ENCODE measurements at places on chromosomes 1 and 21.

GRCh38 chr1:230917284-230918135 is 49.2 kb upstream of the C1orf198 start:
- peak; percentile 59 for DNase-seq

DNA sequence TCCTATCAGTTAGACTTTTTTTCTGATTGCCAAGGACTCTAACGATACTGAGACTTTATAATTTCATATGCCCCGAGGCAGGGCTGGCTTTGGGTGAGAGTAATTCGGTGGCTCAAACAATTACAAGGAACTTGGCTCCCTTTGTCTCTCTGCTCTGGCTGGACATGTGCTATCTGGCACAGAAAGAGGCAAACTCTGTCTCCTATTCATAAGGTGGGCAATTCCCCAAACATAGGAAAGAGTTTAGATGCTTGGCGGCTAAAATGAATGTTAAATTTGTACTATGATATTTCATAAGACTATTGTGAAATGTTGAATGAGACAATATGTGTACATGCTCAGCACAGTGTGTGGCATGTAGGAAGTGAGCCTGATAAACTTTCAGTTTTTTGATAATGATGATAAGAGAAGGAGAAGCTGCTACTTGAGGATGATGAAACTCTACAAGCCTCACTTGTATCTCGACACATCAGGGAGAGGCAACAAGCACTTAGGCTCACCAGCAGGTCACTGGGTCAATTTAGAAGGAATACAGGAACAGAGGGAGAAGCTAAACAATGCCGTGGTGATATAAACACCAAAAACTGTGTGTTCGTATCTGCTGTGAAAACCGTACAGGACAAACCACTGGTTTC is 12.6 kb upstream of the NTPCR start:
- DNase-seq: no peak

- no peak for DNase-seq
These were observed 489.3 kb upstream of the RUNX1 start for GRCh38 chr21:35538386-35538785.

DNA sequence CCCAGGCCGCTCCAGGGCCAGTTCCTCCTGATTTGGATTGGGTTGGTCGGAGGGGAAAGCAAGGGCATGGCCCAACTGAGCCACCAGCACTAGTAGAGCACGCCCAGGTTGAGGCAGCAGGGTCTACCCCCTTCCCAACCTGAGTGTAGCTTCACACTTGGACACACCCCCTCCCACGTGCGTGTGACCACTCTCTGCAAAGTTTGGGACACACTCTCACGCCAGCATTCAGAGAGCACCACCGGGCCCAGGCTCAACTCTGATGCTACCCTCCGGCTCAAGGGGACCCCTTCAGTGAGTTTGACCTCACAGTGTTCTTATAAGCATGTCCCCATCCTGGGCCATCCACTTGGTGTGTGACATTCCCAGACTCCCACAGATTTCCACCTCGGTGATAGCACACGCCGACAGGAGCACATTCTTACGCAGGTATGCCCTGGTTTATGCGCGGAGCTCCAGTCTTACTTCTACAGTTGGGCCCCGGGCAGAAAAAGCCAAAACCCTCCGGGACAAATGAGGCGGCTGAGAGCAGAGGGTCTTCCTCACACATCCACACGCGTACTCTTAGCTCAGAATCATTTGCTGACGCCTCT is 3.0 kb upstream of the DMRTA2 start:
- DNase-seq: no peak

DNA sequence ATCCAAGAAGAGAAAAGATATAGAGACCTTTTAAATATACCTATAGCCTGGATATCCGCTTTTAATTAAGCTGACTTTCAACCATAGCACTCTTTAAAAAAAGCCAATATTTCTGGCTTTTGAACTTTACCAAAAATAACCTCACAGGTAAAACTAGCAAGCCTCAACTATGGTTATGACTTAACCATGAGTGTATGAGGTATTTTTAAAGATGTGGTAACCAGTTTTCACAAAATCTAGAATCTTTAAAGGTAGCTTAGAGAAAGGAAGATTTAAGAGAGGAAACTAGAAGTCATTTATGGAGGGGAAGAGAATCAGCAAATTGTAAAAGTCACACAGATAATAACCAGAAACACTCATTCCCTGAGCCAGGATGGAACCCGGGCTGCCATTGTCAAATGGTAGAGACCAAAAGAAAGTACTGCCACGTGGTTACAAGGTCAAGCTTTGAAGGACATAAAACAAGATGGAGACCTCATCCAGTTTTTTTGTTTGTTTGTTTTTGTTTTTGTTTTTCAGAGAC is 288.4 kb upstream of the RGS18 start:
- DNase-seq: no peak

DNA sequence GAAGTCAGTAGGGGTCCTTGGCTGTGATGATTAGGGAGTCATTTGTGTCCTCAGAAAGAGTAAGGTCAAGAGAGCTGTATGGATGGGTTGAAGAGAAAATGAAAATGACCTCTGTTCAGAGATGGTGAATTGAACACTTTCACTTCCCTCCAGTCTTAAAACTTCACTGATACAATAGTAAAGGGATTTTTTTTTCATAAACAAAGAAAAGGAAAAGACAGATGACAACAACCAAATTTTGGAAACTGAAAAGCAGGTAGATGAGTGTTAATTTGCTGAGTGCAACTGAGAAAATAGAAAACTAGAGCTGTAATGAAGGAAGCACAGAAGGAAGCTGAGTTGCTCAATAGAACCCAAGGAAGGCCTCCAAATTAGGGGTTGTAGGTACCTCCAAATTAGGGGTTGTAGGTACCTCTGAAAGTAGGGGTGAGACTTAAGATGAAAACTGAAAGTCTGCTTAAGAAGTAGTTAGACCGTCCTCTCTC is 14.8 kb upstream of the S1PR1 start:
- DNase-seq: no peak

GRCh38 chr21:38794978-38795377 is 10.8 kb upstream of the ETS2 start:
- DNase-seq: no peak

- DNase-seq: no peak
These were observed 73.8 kb downstream of the TUT4 start for GRCh38 chr1:52479076-52479475.

DNA sequence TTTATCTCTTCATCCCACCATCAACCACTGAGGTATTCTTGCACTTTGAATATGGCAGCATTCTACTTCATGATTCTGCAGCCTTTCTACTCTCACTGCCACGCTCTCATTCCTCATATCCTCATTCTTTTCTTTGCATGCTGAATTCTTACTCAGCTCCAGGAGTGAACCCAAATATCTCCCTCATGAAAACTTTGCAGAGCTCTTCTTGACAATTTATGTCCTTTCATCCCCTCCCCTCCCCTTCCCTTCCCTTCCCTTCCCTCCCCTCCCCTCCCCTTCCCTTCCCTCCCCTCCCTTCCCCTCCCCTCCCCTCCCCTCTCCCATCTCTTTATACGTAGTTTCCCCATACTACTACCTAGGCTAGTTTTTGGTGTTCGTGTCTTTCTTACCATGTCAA is 363.9 kb downstream of the RYR2 start:
- no peak for DNase-seq

DNA sequence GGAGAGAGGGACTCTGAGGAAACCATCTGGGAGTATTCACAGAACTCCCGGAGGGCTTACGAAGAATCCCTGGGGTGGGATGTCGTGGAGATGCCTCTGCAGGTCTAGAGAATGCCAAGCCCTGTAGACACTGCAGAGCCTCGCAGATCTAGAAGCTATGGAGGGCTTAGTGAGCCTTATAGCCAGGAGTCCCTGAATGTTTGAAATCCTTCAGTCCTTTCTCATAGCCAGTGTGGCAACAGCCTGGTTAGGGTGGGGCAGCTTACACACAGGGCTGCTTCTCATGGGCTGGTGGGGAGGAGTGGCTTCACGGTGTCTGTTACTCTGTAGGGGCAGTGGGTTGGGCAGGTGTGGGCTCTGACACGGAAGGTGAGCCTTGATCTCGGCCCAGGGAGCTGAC is 44.2 kb upstream of the KDM4A start:
- DNase-seq: no peak

- no peak for DNase-seq
These were observed 601.0 kb downstream of the NUF2 start for GRCh38 chr1:163922743-163923201.

DNA sequence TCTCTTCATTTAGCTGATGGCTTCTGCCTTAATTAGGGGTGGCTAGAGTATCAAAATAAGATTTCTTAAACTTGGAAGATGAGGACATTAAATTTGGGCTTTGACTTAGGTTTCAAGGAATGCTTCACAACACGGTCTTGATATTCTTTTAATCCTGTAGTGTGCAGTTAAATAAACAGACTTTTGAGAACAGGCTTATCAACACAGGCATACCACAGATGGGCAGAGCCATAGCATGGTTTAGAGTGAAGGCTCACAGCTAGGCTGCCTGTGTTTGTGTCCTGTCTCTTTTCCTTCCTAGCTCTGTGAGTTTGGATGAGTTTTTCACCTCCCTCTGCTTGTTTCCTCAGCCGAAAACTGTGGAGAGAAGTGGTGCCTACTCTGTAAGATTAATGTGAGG is 102.3 kb upstream of the IPO9 start:
- DNase-seq: no peak

DNA sequence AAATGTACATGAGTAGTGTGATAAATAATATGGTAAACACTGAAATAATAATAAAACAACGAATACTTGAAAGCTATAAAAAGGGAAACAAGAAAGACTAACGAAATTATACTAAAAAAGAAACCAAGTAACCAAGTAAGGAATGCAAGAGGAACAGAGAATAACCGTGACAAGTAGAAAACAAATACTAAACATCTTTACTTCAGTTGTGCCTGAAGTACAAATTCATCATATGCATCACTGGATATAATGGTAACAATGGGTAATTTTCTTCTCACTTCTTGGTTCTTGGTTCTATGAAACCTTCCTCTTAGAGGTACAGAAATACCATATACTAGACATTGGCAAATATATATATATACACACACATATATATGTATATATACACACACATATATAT is 1093.6 kb upstream of the B3GALT2 start:
- DNase-seq: no peak

DNA sequence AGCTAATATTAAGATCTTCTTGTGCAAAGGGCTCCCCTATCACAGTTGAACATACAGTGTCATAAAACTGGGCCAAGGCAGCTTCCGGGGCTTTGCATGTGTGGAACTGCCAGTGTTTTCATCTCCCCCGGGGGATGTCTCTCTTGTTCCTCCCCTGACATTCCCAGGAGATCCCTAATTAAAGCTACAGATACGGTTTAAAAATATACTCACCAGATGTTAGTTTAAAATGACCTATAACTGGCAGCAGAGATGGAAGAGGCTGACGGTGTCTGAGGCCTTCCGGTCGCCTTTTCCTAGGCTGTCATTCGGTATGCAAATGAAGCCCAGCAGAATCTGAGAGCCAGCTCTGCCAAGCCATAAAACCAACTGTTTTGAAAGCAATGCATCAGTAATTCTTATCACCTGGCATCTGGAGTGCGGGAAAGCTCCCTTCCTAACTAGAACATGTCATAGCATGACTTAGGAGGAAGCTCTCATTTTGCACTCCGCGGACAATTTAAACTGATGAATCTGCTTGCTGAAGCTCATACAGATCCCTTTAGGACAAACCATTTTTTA is 436.5 kb upstream of the VAMP3 start:
- no peak for DNase-seq

DNA sequence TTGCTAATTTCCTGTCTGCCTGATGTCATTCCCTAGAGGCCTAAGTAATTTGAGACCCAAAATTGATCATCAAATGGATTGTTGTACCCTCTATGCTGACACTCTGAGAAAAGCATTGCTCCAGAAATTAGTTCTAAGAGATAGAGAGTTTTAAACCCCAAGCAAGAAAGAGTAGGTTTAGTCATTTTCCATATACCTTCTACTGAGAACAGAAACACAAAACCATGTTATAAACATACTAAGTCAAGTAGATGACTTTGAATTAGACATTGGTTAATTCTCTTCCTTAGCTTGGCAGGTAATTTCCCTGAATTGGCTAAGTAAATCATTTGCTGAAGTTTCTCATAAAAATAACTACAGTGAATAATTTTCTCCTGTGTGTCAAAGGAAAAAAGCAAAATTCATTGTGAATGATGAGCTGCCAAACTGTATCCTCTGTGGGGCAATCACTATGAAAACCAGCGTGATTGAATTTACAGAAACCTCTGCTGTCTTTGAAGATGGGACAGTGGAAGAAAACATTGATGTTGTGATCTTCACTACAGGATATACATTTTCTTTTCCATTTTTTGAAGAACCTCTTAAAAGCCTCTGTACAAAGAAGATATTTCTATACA is 20.1 kb downstream of the FMO4 start:
- DNase-seq: no peak

GRCh38 chr1:31441558-31441957 is 28.5 kb downstream of the SERINC2 start:
- DNase-seq: no peak

DNA sequence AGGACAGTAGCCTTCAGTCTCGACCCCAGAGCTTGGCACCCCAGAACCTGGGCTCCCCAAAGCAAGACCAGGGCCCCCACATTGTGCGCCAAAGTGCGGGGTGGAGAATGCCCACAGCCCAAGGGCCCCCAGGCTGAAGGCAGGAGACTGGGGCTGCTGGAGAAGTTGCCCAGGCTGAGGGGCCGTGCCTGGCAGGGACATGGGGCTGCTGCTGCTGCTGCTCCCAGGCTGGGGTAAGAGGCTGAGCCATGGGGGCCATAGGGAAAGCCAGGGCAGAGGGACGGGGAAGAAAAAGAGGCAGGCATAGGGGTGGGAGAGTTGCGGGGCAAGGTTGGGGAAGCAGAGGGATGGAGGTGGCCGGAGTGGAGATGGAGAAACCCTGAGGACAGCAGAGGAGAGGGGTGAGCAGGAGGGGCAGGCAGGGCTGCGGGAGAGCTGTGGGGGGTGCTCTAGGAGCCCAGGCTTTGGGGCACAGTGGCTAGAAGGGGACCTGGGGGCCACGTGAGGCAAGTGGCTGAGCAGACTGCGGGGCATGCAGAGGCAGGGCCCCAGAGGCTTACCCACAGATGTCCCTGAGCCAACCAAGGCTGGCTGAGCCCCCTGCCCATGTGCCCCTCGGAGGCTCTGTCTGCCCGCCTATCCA is 18.9 kb downstream of the SLC27A3 start:
- no peak for DNase-seq

- DNase-seq: no peak
These were observed 11.9 kb upstream of the GPX7 start for GRCh38 chr1:52590266-52590665.

- DNase-seq: no peak
These were observed 56.6 kb upstream of the CPLANE2 start for GRCh38 chr1:16293538-16293937.

DNA sequence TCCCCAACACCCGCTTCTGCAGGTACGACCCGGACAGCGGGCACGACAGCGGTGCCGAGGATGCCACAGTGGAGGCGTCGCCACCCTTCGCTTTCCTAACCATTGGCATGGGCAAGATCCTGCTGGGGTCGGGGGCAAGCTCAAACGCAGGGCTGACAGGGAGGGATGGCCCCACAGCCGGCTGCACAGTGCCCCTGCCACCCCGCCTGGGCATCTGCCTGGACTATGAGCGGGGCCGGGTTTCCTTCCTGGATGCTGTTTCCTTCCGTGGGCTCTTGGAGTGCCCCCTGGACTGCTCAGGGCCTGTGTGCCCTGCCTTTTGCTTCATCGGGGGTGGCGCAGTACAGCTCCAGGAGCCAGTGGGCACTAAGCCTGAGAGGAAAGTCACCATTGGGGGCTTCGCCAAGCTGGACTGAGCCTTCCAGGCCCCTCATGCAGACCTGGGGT is 10.1 kb downstream of the TRIM46 start:
- DNase-seq: no peak

Measured in stimulated activated CD4-positive, alpha-beta T cell treated with anti-CD3 and anti-CD28 coated beads, Interleukin-1b, Interleukin-23, amount 100 ng/mL, for 48 hours (primary cell).